Esophagus muscularis mucosa (tissue), 4 donors: ENCODE measurements at places on chromosomes 5 and 9. TPM values are rescaled to one million over a fixed set of nuclear protein-coding genes. Genes with fewer than 3 reads are reported as not detected.

DNA sequence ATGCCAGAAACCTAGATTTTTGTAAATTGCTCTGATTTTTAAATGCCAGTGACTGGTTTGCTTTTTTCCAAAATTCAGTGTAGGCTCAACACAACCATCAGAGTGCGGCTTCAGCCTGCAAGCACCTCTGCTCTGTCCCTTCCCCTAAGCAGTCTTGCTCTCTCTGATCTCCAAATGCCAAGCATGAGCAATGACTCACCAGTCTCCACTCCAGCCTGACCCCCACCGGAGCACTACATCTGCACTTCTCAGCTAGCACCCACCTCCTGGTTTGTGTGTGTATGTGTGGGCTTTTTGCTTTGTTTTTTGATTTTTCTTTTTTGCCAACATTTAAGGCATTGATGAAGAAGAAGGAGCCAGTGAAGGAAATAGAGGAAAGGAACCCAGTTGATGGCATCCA lies 61.4 kb upstream of the ADRA1B start:
- DNase-seq, result no peak

The CDH18 gene
- total RNA-seq, result not detected

GRCh38 chr5:113381791-113382190 lies 53.0 kb downstream of the TSSK1B start:
- no peak for DNase-seq

DNA sequence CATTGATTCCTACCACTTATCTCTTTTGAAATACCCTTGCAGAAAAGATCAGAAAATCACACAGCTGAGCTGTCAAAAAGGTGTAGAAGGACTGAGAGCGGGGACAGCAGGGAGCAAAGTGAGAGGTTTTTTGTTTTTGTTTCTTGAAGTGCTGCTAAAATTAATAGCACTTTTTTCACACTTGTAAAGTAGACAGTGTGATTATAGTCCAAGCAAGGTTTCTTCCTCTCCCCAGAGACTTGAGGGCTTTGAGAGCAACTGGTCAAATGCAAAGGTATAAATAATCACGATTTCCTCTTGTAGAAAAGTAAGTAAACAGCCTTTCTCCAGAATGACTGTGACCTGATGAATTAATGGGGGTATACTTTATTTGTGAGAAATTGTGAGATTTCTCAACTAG lies 326.9 kb downstream of the ZNF608 start:
- DNase-seq, result no peak

DNA sequence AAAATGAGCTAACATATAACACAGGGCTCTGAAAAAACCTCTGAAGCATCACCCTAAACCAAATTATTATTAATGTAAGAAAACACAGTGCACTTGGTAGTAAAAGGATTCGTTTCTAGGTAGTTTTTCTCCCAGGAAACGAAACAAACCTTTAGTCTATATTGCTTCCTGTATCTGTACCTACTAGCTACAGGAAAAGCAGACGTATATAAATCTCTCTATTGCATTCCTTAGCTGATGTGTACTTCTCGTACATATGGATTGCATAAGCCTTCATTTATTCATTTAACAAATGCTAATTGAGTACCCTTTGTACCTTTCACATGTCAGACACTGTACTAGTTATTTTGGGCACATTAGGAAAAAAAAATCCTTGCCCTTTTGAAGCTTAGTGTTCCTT lies 85.0 kb upstream of the RASA1 start:
- no peak for DNase-seq

DNA sequence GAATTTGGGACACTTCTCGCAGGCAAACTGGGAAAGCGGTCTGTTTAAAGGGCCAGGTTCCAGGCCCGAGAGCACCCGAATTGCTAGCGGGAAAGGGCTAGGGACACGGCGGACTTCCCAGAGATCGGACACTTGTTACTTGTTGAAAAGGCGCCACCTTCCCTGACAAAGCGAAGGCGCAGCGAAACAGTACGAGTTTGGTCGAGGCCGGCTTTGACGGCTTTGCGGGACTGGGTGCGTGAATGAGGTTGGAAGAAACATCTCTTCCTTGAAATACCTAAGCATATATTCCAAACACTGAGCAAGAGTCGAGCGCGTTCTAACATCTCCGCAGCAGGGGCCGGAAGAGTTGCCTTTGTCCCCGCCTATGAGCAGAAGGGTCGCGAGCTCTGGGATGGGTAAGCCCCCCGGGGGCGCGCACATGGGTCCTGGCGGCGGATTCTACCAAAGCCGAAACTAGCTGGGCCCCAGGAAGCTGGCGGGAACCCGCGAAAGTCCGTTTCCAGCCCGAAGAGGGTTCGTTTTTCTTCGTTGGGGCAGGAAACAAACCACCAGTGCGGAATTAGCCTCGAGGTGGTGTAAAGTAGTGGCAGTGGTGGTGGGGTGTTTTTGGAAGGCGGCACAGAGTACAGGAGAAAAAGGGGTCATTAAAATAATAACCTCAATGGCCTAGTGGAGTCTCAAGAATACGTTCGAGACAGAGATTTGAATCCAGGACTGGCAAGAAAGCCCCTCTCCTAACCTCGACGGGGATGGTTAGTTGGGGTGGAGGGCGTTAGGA lies 1.5 kb downstream of the GDNF start:
- DNase-seq, result no peak

GRCh38 chr9:20980832-20981455 lies 50.5 kb downstream of the HACD4 start:
- DNase-seq, result no peak

DNA sequence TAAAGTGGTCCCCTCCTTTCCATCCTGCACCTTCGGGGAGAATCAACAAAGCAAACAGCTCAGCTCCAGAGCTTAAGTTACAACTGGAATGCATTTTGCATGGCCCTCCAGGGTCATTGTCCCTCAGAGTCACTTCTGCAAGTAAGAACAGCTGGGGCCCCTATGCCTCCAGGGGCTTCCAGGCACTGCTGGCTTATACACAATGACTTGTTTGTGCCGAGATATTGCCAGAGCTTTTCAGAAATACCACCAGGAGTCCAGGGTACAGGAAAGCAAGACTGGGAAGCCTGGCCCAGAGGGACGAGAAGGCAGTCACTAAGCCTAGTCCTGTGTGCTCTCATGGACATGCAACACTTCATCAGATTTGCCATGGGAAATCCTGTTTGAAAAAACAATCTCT lies 11.3 kb downstream of the FRMD3 start:
- DNase-seq, result no peak

DNA sequence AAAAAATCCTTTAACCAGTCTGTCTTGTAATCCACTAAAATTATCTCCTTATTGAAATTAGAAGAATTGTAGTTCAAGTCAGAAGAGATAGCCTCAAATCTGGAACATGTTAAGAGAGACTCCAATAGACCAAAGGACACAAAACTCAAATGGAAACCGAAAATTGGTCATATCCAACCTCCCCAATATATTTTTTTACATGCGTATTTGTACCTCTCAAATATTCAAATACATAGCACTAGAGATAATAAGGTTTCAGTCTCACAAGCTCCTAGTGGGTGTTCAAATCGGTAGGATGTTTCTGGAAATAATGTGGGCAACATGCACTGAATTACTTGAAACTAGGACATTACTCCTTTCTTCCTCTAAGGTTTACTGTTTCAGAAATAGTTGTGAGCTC lies 33.5 kb downstream of the EPB41L4A start:
- DNase-seq, result no peak

DNA sequence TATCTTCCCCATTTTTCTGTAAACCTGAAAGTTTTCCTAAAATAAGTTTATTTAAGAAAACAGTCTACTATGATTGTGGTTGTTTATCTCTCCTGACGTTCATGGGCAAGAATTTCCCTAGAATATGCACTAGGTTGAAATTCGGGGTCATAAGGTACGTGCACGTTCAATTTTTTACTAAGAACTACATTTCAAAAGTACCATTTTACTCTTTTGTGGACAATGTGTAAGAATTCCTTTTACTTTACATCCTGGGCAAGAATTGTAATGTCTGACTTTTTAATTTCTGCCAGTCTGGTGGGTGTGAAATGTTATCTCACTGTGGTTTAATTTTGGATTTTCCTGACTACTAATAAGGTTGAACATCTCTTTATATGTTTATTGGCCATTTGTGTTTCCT lies 12.4 kb downstream of the IL5 start:
- no peak for DNase-seq

The BNC2 gene
- 138 TPM for total RNA-seq

DNA sequence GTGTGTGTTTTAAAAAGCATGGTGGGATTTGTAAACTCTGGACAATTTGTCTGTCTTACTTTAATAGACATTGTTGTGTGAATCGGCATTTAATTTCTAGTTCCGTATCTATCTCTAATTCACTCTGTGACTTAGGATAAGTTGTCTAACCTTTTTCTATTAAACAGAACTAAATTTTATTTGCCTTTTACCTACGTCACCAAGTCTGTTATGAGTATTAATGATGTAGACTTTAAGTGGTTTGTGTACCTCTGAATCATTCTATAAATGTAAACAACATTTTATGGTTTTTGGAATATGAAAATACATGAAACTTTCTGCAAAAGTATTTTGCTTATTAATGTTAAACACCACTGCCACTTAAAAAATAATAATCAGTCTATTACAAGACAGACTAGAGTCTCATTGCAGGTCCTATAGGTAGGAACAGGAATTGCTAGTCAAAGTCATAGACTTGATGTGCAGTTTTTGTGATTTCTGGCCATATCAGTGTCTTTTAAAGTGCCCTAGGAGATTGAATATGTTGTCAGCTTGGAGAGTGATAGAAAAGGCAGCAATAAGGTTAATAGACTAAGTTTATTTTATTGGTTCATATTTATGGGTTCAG lies 5.6 kb downstream of the RBM27 start:
- DNase-seq, result no peak

The ASPN gene
- 21.6 TPM for total RNA-seq

DNA sequence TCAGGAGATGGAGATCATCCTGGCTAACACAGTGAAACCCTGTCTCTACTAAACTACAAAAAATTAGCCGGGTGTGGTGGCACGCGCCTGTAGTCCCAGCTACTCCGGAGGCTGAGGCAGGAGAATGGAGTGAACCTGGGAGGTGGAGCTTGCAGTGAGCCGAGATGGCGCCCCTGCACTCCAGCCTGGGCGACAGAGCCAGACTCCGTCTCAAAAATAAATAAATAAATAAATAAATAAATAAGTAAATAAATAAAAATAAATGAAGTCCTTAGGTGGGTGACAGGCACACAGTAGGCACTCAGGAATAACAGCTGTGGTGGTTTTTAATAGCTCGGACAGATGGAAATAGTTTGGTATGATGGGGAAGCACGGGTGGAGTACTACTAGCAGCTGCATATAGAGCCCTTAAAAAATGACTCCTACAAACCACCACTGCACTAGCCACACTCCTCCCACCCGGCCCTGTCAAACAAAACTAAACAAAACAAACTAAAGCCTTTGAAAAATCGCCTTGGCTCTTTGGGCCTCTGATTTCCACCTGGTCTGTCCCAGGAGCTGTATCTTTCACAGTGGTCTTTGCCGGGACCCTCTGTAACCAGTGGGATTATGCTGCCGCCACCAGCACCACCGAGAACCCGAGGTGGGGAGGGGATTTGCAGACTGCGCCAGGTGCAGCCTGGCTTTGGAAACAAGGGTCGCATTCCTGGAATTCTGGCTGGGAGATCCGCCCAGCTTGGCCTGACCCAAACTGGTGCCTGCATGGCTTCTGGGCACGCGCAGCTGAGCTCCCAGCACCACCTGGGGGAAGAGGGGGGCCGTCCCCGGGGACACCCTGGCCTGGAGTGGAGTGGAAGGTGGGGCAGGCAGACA lies 5.1 kb upstream of the WDR5 start:
- no peak for DNase-seq

The PDE6A gene
- total RNA-seq, result not detected
